ENCODE measurements at places on chromosomes 13 and 19. TPM values are rescaled to one million over a fixed set of nuclear protein-coding genes. Genes with fewer than 3 reads are reported as not detected.

Gene PLIN4
- total RNA-seq = 4.0 TPM

Gene MAST1
- total RNA-seq = 0.29 TPM

Gene LIG4
- total RNA-seq = 12.1 TPM

Gene OR7A17
- not detected for total RNA-seq

Gene MBD3L2
- total RNA-seq = not detected

Gene ZNF324B
- 5.2 TPM for total RNA-seq

Gene FLT1
- total RNA-seq = 30.3 TPM

Gene BORA
- total RNA-seq = 4.5 TPM

Gene TSKS
- total RNA-seq = not detected

Gene CEACAM21
- 4.8 TPM for total RNA-seq

Gene RRAS
- total RNA-seq = 76.0 TPM

Gene DOCK6
- 97.9 TPM for total RNA-seq

Gene ZFP14
- 3.8 TPM for total RNA-seq

Gene SMIM24
- total RNA-seq = not detected

Gene PRR20A
- total RNA-seq = not detected

Gene C19orf67
- total RNA-seq = not detected

Gene JOSD2
- 52.0 TPM for total RNA-seq

Gene DPF1
- total RNA-seq = 0.79 TPM

Gene ZNF677
- total RNA-seq = 13.8 TPM

Gene ZGLP1
- total RNA-seq = 7.8 TPM

Gene MAP4K1
- total RNA-seq = 10.7 TPM

Gene METTL21C
- not detected for total RNA-seq

Gene ZNF57
- total RNA-seq = 5.7 TPM

Gene TEKTIP1
- total RNA-seq = 2.8 TPM

Gene MTUS2
- total RNA-seq = 0.21 TPM

Gene PLEKHF1
- 6.1 TPM for total RNA-seq

Gene KLK14
- total RNA-seq = 0.37 TPM

Gene LIM2
- not detected for total RNA-seq

Gene PLK5
- total RNA-seq = not detected

Gene CASP14
- not detected for total RNA-seq

Gene FGF22
- 0.21 TPM for total RNA-seq

Gene SHFL
- total RNA-seq = 30.9 TPM

Gene ATCAY
- total RNA-seq = not detected

Gene KASH5
- 3.6 TPM for total RNA-seq

Gene IFNL1
- total RNA-seq = not detected

Gene CYSLTR2
- 0.99 TPM for total RNA-seq

Gene C19orf81
- total RNA-seq = not detected

Gene ANGPTL4
- total RNA-seq = 24.8 TPM

Gene C19orf38
- total RNA-seq = 3.2 TPM

Gene VSIG10L
- total RNA-seq = 4.1 TPM

Gene S1PR2
- 25.6 TPM for total RNA-seq

Gene SLITRK6
- 1.5 TPM for total RNA-seq

Gene KIR3DL3
- not detected for total RNA-seq

Gene NR2F6
- total RNA-seq = 56.5 TPM

Gene SIGLEC12
- 1.9 TPM for total RNA-seq

Gene CEBPA
- 43.4 TPM for total RNA-seq

Gene ZNF100
- total RNA-seq = 12.4 TPM

Gene GFY
- total RNA-seq = not detected

Measured in left lung (tissue), 14 donors.